CD4-positive, alpha-beta T cell treated with Interleukin-15 for 1 hour (primary cell): ENCODE measurements at places on chromosomes 4 and X.

- DNase-seq, result peak; percentile 18
These were observed at the start of gene SORCS2 for GRCh38 chr4:7192252-7193029. TSS of gene SORCS2 (plus strand) at chr4:7192538.

DNA sequence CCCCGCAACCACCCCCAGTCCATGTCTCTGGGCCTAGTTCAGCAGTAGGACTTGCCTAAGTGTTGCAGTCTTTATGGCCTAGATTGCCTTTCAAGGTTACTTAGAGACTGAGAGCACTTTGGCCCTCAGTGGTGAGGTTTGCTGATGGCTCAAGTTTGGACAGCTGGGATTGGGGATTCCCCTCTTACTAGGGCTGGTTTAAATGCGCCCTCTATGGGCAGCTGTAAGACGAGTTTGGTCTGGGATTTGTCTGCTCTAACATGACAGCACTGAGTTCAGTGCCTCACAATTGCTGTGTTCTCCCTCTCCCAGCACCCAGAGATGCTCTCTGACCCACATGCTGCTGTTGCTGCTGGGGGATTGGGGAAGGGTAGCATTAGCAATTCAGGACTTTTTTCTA, 23.1 kb downstream of the DACH2 start:
- no peak for DNase-seq

GRCh38 chrX:56232221-56233082, at the start of gene KLF8:
TSS of gene KLF8 (plus strand) at chrX:56232356. CDS start at chrX:56233335, 979 bp downstream.
- DNase-seq, result peak; percentile 23

DNA sequence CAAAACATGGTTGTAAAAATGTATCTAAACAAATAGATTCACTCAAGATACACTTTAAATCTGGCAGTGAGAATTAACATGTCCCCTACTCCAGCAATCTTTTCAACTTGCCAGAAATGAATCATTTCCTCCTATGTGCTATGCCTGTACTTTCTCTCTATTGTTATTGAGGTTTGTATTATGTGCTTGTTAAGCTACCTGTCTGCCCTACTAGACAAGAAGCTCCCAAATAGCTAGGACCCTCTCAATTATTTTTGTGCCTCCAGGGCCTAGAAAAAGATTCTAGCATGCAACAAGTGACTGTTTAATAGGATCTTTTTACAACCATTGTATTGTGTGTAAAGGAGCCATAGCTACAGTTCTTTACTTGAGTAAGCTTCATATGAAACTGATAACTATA, 3.5 kb upstream of the SAP30 start:
- DNase-seq, result no peak

- DNase-seq, result no peak
These were observed 1035.6 kb downstream of the C4orf33 start for GRCh38 chr4:130131536-130131935.

- no peak for DNase-seq
These were observed 63.0 kb upstream of the RBPJ start for GRCh38 chr4:26257850-26258249.

DNA sequence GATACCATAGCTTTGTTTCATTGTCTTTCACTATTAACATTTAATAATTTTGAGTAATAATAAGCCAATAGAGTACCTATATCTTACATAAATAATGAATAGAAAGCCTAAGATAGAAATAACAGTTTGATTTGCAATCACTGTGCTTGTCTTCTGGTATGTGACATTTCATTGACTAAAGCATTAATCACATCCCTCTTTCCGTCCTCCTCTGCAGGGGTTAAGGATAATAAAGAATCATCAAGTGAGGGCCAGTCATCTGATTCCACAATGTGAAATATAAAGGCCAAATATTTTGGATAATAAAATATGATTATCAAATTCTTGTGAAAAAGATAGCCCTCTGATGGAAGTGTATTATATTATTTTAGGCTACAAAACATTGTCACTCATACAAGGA, 2073.4 kb downstream of the ARAP2 start:
- DNase-seq, result no peak

GRCh38 chr4:17060230-17060629, 161.8 kb upstream of the LDB2 start:
- DNase-seq, result no peak

DNA sequence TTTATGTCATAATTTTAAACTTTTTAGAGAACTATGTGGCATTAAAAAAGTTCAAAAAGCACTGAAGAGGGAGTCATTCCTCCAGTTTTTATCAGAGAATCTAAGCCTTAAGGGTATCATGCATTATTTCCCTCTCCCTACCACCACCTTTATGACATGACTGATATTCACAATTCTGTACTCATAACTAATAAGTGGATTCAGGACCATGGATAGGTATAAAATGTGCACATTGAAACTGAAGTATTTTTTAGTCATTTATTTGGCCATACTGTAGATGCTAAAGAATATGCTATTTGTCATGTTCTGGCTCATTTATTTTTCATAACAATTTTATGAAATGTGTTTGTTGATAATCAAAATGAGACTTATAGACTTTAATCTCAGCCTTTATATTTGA, 897.5 kb upstream of the AGA start:
- DNase-seq, result no peak
